H9 (cell line): ENCODE measurements at places on chromosomes 6 and 20.

DNA sequence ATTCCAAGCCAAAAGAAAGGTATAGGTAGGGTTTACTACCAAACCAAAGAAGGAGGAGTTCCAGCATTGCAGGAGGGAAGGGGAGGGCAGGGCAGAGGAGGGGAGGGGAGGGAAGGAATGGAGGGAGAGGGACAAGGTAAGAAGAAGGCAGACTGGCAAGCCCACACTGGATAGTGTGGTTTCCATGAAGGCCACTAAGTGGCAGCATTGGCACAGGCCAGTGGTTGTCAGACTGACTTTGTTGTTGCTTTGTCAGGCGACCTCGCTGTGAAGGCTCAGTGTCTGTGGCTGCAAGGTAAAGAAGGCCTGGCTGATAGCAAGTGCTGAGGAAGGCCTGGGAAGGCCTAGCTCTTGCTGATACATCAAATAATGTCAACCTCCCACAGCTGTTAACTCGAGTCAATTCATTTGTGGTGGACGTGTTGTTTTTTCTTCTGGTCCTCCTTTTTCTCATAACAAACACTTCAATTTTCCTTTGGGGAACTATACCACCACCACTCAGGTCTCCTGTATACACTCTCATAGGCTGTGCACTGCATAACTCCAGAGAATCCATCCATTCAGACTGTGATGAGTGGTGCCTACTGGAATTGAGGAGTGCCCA, 7.7 kb upstream of the ZNF334 start:
- no peaks in the 10 kb centered on the region for H3K4me1 ChIP-seq
- no peak overlapping the region; the same call in 2 of the 3 replicates for H3K4me3 ChIP-seq
- H3K27me3 ChIP-seq, result no peaks in the 10 kb centered on the region
- H3K27ac ChIP-seq, result no peak overlapping the region
- H3K36me3 ChIP-seq, result no peaks in the 10 kb centered on the region; the same call in 2 of the 3 replicates

GRCh38 chr20:34579979-34580940, 21.7 kb downstream of the MAP1LC3A start:
- H3K27ac ChIP-seq, result no peak overlapping the region
- no peaks in the 10 kb centered on the region for H3K4me1 ChIP-seq
- H3K36me3 ChIP-seq, result peaks cover 6% of the 10 kb centered on the region; the same call in 1 of the 2 replicates
- no peak for DNase-seq
- H3K4me3 ChIP-seq, result no peak overlapping the region

DNA sequence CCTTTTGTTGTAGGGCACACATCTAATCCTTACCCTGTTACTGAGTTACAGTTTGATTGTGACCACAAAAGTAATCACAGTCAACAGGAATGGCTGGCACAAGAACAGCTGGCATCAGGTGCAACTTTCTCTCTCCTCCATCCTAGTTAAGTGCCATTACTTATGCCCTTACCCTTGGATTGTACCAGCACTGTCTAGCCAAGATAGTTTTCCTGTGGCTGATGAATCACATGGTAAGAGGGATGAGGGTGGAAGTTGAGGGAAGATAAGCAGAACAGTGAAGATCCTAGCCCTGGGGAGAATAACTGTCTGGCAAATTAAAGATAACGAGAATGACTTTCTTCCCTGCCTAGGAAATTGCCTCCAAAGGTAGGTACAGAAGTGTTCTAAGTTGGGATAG, 42.0 kb downstream of the RNF217 start:
- H3K27me3 ChIP-seq, result no peaks in the 10 kb centered on the region
- no peak for DNase-seq
- H3K4me3 ChIP-seq, result no peak overlapping the region
- no peak overlapping the region for H3K27ac ChIP-seq

- no peak overlapping the region for H3K27ac ChIP-seq
- H3K4me1 ChIP-seq, result no peaks in the 10 kb centered on the region
- H3K36me3 ChIP-seq, result peaks cover 30% of the 10 kb centered on the region
- H3K27me3 ChIP-seq, result no peaks in the 10 kb centered on the region
- peak; percentile 17 for DNase-seq
Measured at GRCh38 chr6:43040542-43041257, 13.0 kb downstream of the CUL7 start.

- H3K27ac ChIP-seq, result no peak overlapping the region
- no peak overlapping the region for H3K4me3 ChIP-seq
- DNase-seq, result peak; percentile 52
- H3K4me1 ChIP-seq, result no peaks in the 10 kb centered on the region; the same call in 1 of the 2 replicates
- no peaks in the 10 kb centered on the region for H3K27me3 ChIP-seq
Measured at GRCh38 chr6:73028124-73028766, 197.1 kb downstream of the KHDC1L start.

- H3K4me3 ChIP-seq, result no peak overlapping the region
- H3K36me3 ChIP-seq, result no peaks in the 10 kb centered on the region
- DNase-seq, result no peak
- H3K27ac ChIP-seq, result no peak overlapping the region
- no peaks in the 10 kb centered on the region; the same call in 1 of the 2 replicates for H3K4me1 ChIP-seq
Measured at GRCh38 chr20:57869291-57869950, 159.6 kb upstream of the PMEPA1 start.

- H3K36me3 ChIP-seq, result peaks cover 2% of the 10 kb centered on the region; the same call in 2 of the 3 replicates
- no peak overlapping the region for H3K27ac ChIP-seq
- no peak overlapping the region for H3K4me3 ChIP-seq
Measured at GRCh38 chr6:96330884-96331283, 190.7 kb upstream of the UFL1 start.

DNA sequence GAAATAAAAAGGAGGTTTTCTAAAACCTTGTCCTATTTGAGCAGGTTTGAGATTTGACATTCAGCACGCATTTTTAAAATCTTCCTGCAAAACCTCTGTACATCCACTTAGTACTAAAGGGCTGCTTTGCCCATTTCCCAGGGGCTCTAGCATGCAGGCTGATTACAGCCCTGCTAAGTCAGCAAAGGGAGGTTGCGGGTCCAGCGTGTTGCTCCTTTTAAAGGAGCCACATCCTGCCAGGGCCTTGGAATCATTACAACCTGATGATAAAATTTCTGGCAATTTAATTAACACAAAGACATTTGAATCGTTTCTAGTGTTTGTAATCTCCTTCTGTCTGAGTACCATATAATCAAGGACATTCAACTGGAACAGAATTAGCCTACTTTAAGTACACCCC, 455.1 kb upstream of the CITED2 start:
- no peak overlapping the region for H3K27ac ChIP-seq
- no peak for DNase-seq
- H3K27me3 ChIP-seq, result no peaks in the 10 kb centered on the region
- no peaks in the 10 kb centered on the region for H3K4me1 ChIP-seq
- H3K4me3 ChIP-seq, result no peak overlapping the region

DNA sequence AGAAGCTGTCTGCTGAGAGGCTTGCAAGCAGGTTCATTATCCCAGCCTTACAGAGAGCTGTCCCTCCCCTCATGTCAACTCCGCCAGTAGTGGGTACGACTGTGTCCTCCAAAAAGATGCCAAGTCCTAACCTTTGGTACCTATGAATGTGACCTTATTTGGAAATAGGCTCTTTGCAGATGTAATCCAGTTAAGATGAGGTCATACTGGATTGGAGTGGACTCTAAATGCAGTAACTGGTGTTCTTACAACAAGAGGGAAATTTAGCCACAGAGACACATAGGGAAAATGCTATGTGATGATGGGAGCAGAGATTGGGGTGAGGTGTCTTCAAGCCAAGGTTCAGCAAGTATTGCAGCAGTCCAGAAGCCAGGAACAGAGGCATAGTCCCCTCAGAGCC, 90.8 kb upstream of the FOXP4 start:
- no peak overlapping the region for H3K27ac ChIP-seq
- H3K4me3 ChIP-seq, result no peak overlapping the region
- no peaks in the 10 kb centered on the region for H3K4me1 ChIP-seq
- H3K27me3 ChIP-seq, result peaks cover 5% of the 10 kb centered on the region; the same call in 1 of the 2 replicates
- no peak for DNase-seq
- no peaks in the 10 kb centered on the region for H3K36me3 ChIP-seq
